ENCODE measurements at places on chromosomes 12 and 14.

DNA sequence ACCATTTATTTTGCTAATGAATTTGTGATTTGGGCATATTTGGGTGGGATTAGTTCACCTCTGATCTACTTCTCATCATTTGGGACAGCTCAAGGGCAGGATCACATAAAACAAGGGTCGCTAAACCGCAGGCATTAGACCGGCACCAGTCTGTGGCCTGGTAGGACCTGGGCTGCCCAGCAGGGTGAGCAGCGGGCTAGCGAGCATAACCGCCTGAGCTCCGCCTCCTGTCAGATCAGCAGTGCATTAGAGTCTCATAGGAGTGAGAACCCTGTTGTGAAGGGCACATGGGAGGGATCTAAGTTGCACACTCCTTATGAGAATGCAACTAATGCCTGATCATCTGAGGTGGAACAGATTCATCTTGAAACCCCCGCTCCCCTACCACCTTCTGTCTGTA lies 785.3 kb downstream of the TRHDE start:
- DNase-seq, result no peak

DNA sequence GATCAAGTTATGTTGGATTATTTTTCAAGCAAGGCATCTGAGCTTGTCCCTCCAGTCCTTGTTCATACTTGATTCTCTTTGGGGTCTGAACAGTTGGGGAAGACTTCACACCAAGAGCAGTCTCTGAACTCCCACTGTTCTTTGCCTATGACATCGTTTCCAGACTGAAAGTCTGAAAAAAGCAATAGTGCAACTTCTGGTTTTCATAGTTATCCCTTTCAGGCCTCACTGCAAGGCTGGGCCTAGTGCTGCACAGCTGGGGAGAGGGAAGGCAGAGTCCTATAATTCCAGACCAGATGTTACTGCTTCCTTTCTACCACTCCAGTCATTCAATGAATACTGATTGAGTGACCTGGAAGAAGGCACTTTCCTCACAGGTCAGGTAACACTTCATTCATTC lies 187.1 kb upstream of the CCND2 start:
- DNase-seq, result no peak

GRCh38 chr14:36659822-36660735 lies 1.6 kb upstream of the PAX9 start:
- DNase-seq, result no peak

GRCh38 chr12:101695706-101696105 lies 1.7 kb upstream of the CHPT1 start:
- peak; percentile 47 for DNase-seq

DNA sequence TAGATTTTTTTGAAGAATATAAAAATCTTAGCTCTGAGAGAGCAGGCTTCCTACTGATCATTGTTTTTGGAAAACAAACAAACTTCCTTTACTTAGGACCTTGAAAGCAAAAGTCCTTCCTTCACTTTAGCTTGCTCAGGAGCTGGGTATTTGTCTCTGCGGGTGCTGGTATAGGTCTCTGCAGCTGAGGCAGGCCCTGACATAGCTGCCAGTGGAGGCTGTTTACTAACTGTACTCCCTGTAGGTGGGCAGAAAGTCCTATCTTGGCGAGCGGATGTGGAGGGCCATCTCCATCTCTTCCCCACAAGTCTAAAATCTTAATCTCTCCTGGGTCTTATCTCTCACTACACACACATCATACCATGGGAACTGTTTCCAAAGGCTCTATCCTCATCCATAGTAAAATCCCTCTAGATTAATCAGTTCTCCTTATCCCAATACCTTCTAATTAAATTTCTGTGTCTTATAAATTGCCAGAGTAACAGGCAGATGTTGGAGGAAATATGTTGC lies 4.1 kb upstream of the MIA2 start:
- DNase-seq, result no peak

DNA sequence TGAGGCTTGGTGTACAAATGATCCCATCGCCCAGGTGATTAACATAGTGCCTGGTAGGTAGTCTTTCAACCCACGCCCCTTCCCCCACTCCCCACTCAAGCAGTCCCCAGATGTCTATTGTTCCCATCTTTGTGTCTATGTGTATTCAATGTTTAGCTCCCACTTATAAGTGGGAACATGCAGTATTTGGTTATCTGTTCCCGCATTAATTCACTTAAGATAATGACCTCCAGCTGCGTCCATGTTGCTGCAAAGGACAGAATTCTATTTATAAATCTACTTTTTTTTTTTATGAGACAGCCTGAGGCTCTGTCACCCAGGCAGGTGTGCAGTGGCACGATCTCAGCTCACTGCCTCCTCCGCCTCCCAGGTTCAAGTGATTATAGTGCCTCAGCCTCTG lies 15.7 kb downstream of the SPX start:
- no peak for DNase-seq

DNA sequence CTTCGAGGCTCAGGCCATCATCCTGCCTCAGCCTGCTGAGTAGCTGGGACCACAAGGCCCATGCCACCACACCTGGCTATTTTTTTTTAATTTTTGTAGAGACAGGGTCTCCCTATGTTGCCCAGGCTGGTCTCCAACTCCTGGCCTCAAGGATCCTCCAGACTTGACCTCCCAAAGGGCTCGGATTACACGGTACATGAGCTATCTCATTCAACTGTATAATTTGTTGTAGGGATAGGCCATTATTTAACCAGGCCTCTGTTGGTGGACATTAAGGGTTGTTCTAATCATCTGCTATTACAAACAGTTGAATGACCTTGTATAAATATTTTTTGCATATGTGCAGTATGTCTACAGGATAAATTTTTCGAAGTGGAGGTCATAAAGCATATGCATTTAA lies 9.0 kb downstream of the KIF5A start:
- DNase-seq, result no peak

DNA sequence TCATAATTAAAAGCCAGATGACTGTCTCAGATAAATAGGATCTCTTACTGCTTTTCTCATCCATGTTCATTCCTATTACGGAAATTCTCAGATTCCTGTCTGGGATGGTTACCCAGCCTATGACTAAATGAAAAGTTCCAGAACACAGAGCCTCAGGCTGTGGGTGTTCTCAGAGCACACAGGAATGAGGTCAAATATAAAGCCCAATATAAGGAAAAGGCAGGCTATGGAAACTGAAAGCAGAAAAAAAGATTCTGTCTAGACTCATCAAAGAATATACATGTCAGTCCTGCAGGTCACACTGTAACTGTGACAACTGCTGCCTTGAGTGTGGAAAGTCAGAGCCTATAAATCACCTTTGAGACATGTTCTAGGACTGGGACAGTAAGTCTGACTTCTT lies 64.3 kb downstream of the DCAF5 start:
- DNase-seq, result peak; percentile 62

Data from AG10803 (cell line).